ENCODE measurements at places on chromosomes 12 and 14.

- DNase-seq, result no peak
Observed at GRCh38 chr12:47739297-47739696, 14.0 kb upstream of the ENDOU start.

GRCh38 chr14:33019346-33019745, 80.7 kb downstream of the NPAS3 start:
- no peak for DNase-seq

DNA sequence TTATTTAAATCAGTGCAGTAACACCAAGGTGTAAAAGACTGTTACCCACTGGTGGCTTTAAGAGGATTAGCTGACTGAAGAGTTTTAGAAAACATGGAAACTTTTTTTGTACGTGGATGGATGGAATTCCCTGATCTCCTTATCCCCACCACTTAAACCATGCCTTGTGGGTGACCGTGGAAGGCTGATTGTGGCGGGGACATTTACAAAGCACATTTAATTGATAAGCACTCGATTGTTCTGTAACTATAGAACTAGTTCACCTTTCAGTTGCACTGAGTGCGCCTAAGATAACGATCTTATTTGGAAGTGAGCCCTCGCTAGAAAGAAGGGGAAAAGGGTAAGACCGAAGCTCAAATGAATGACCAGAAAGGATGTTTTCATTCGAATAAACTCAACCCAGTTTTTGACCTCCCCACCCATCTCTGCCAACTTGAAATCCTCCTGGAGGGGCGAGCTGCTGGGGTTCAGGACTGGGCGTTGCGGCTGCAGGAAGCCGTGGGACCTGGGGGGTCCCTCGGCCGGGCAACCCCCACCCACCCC, 688 bp upstream of the RASSF3 start:
- DNase-seq, result no peak

- no peak for DNase-seq
Observed at GRCh38 chr12:83147341-83147740, 460.6 kb downstream of the TMTC2 start.

DNA sequence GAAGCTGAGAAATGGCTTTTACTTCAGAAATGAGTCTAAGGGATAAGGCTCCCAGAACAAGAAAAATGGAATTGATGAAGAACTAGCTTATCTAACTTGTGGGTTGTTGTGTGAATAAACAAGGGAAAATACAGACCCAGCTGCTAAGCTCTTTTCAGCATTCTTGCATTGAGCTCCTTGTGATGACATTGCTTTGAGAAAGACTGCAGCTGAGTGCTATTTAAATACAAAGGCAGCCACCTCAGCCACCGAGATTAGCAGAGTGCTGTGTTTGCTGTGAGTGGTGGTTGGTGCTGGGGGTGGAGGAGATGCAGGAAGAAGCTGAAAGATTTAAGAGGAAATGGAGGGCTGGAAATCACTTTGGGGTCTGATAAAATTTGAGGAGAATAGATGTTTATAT, 396.0 kb upstream of the PRICKLE1 start:
- DNase-seq, result no peak

DNA sequence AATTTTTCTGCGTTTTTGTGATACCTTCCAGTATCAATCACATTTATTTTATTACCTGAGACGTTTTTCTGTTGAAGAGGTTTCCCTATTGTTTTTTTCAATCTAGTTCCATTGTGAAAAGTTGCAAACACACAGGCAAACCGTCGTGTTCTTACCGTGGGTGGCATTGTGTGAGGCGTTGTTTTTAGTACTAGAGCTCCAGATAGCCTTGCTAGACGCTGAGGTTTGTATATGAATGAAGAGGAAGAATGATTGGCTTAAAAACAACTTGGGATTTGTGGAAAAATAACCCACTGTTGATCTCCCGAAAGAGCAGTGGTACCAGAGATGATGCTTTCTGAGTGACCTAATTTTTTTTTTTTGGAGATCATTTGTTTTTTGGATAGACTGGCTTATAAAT, 1.0 kb downstream of the SOCS4 start:
- no peak for DNase-seq

DNA sequence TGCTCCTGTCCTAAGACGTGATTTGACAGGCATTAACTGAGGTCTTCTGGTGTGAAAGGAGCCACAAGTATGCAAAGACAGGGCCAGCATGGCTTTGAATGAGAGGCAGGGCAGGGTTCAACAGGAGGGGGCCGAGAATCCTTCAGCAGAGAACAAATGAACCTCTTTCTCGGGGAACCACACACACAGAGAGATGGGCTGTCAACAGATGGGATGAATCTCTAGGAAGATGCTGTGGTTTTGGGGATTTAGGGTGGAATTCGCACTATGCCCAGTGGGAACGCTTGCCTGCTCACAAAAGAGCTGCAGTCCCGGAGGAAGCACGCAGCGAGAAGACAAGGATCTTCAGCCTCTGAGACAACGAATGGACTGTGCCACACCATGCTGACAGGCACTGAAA, 513.4 kb downstream of the GLT1D1 start:
- no peak for DNase-seq

- DNase-seq, result no peak
Observed at GRCh38 chr12:49953151-49953550, 2.6 kb downstream of the AQP2 start.

- no peak for DNase-seq
Observed at GRCh38 chr12:113154351-113154973, 4.9 kb downstream of the CFAP73 start.

DNA sequence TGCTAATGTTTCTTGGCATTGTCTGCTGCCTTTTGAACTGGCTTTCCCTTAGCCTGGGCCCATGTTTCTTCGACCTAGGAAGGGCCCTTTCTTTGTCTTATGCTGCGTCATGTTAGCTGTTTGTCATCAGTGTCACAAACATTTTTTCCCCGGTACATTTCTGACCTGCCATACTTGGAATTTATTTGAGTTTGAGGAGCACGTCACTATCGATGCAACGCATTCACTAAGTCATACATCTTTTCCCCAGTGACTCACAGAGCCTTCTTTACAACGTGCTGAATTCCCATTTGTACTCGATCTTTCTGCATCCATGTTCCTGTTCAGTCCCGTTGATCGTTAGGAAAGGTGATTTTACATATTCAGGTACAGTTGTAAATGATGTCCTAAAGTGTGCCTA, 56.2 kb upstream of the MMP17 start:
- no peak for DNase-seq

DNA sequence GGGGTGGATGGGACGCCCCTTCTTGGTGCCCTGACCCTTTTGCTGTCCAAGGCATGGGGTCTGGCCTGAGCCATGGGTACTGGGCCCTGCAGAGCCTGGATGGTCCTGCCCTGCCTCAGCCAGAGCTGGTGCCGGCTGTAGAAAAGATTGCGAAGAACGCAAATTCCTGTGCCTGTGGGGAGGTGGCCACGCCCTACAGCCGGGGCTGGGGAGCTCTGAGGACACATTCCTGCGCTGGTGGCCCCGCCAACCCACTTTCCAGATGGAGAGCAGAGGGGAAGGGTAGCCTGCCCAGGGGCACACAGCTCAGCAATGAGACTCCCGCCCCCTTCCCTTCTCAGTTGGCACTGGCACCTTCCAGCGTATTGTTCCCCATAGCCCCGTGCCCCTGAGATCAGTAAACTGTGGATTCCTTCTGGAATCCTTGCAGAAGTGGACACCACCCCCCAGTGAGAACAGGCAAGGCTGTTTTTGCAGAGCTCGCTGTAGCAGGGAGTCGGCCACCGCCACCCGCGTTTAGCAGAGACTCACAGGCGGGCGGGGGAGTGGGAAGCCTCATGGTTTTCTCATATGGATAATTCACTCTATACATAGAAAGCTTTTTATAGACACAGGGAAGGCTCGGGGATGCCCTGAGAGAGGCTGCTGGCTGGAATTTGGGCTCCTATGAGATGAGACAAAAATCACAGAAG, 8.6 kb downstream of the INF2 start:
- DNase-seq, result no peak

- no peak for DNase-seq
Observed at GRCh38 chr12:28620281-28620680, 430.0 kb downstream of the CCDC91 start.

DNA sequence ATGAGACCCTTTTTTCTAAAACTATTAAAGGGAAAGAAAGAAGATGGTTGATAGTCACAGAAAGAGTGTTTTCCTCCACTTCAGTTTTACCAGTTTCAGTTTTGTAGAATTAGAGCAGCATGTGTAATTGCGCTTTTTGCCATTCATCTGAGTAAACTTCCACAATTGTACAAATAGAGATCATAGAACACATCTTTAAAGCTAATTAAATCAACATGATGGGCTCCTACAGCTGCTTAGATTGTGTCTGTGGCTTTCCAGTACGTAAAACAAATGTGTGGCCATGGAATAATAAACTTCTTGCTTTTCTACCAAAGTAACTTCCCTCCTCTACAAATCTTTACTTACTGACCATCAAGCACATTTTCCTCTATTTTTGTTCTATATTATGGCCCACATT, 84.2 kb upstream of the LRIG3 start:
- DNase-seq, result no peak

- peak; percentile 41 for DNase-seq
Observed at GRCh38 chr12:121443193-121443870, 43.4 kb downstream of the RNF34 start.

GRCh38 chr14:105247715-105248367, 492 bp upstream of the BTBD6 start:
- DNase-seq, result no peak

GRCh38 chr14:66069036-66069435, 417.1 kb upstream of the CCDC196 start:
- DNase-seq, result no peak

DNA sequence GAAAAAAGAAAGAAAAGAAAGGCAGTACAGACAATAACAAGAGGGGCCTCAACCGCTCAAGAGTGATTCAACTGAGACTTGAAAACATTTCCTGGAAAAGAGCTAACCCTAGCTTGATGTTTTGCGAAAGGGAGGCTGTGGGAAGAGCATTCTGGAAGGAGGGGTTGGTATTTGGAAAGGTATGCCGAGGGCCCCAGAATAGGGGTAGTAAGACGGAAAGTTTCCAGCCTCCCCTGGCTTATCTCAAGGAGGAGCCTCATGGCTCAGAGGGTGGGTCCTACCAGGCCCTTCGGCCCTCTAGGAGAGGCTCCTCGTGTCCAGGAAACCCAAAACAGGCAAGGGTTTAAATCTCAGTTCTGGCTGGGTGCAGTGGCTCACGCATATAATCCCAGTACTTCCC, 8.4 kb downstream of the RNU4-2 start:
- DNase-seq, result no peak

DNA sequence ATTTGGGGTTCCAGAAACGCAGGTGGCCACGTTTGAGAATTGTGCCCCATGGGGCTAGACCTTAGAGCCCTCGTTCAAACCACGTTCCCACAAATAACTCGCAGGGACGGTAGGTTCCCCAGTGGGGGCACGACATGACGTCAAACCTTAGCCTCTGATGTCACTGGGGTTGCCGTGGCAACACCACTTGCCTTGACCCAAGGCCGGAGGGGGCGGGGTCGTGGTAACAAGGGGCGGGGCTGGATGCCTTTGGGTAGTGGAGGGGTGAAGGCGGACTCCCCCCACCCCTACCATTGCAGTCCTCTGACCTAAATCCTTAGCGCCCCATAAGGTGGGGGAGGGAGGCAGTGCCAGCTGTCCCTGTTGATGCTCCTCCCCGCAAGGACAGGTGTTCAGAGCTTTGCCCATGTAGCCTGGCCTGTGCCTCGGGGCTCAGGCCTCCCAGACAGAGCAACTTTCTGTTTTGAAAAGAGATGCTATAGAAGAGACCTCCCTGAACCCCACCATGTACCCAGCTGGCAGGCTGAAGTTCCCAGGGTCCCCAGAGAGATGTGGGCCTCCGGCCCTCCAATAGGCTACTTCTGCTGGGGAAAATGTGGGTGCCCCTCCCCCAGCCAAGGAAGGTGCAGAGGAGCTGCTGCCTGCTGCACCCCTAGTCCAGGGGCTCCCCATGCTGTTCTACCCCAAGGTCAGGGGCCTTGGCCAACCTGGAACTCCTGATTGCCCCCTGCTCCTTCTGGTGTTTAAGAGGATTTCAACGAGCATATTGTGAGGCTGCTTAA, 1.9 kb downstream of the FAM222A start:
- DNase-seq, result no peak

GRCh38 chr12:95996034-95996658, at the start of gene HAL:
TSS of gene HAL (minus strand) at chr12:95996344. CDS start at chr12:95995910, 434 bp downstream.
- no peak for DNase-seq

GRCh38 chr12:96051756-96052485, 16.5 kb upstream of the LTA4H start:
- DNase-seq, result no peak

- DNase-seq, result no peak
Observed at GRCh38 chr12:41103614-41104013, 84.5 kb upstream of the PDZRN4 start.

GRCh38 chr14:95319312-95320077, at the start of gene CLMN:
TSS of gene CLMN (minus strand) at chr14:95319908. CDS start at chr14:95319792, 116 bp downstream.
- DNase-seq, result peak; percentile 61

DNA sequence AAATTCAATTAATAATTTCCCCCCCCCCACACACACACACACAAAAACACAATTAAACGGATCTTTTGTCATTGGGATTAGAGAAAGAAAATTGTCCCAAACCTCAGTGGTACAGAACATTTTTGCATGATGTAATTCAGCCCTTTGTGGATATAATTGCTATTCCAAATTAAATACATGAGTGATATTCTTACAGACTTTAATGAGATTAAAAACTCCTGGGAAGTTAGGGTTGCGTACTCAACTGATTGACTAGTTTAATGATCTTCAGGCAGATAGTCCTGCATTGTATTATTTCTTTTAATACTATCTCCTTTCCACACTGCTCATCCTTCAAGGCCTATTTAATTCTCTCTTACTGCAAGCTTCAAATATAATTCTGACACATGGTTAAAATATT, 711.8 kb upstream of the LRFN5 start:
- DNase-seq, result no peak

DNA sequence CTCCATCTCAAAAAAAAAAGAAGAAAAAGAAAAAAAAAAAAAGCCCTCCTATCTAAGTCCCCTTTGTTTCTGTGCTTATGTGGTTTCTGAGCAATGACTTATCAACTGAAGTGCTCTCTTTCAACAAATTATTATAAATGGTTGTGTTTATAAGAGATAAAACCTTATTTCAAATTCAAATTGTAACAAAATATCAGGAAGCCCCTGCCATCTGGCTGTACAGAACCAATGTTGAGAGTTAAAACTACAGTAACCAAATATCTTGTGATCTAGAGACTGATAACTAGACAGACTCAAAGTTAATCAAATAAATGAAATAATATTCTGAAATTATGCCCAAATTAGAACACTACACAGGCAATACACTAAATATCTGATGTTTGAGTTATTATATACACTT, 143.0 kb upstream of the CPNE8 start:
- no peak for DNase-seq

- no peak for DNase-seq
Observed at GRCh38 chr14:101357559-101358319, 203.6 kb upstream of the DIO3 start.

DNA sequence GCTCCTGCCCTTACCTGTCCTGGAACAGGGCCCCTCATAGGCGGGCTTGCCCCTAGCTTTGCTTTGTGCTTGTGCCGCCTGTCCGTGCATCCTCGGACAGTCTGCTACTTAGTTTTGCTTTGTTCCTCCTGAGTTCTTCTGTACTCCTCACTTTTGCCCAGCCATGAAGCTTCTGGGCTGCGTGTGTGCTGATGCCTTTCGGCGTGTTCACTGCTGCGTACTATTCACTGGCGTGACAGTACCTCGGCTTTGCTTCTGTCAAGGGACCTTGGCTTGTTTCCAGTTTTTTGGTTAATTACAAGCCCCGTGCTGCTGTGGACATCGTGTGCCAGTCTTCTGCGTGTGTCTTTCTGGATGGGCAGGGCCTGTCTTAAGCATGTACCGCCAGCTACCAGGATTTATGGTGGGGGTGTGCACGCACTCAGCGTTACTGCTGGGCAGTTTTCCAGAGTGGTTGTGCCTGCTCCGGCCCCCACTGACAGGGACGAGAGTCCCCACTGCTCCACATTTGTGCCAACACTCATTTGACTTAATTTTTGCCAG, 2.5 kb downstream of the PACS2 start:
- no peak for DNase-seq

All from NCI-H1436 (cell line).